ENCODE measurements at places on chromosomes 2 and 18.

- no peak for DNase-seq
Observed at GRCh38 chr2:222892321-222892720, 31.5 kb downstream of the ACSL3 start.

DNA sequence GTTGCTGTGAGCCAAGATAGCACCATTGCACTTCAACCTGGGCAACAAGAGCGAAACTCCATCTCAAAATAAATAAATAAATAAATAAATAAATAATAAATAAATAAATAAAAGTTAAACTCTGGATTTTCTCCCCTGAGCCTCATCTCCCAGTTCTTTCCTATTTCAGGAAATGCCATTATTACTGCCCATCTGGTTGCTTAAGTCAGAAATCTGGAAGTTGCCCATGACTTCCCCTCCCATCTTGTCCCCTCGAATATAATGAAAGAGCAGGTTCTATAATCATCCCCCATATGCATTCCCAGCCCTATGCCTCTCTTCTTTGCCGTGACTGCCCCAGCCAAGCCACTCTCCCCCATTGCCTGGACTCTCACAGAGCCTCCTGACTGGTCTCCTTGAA, 4.2 kb upstream of the PSD4 start:
- no peak for DNase-seq

GRCh38 chr18:63905361-63905760, 2.4 kb upstream of the SERPINB10 start:
- no peak for DNase-seq

DNA sequence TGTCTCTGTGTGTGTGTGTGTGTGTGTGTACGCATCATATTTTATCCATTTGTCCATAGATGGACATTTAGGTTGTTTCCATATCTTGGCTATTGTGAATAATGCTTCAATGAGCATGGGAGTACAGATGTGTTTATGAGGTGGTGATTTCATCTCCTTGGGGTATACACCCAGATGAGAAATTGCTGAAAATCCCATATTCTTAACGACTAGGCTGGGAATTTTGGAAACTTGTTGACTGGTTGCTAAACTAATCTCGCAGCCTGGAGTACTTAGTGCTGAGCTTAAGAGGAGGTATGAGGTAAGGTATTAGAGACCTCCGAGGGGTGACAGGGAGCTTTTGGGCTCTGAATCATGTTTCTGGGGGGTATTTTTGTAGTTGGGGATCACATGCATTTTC, 66.0 kb upstream of the SPRED2 start:
- no peak for DNase-seq

- no peak for DNase-seq
Observed at GRCh38 chr18:73662421-73662820, 485.2 kb downstream of the FBXO15 start.

DNA sequence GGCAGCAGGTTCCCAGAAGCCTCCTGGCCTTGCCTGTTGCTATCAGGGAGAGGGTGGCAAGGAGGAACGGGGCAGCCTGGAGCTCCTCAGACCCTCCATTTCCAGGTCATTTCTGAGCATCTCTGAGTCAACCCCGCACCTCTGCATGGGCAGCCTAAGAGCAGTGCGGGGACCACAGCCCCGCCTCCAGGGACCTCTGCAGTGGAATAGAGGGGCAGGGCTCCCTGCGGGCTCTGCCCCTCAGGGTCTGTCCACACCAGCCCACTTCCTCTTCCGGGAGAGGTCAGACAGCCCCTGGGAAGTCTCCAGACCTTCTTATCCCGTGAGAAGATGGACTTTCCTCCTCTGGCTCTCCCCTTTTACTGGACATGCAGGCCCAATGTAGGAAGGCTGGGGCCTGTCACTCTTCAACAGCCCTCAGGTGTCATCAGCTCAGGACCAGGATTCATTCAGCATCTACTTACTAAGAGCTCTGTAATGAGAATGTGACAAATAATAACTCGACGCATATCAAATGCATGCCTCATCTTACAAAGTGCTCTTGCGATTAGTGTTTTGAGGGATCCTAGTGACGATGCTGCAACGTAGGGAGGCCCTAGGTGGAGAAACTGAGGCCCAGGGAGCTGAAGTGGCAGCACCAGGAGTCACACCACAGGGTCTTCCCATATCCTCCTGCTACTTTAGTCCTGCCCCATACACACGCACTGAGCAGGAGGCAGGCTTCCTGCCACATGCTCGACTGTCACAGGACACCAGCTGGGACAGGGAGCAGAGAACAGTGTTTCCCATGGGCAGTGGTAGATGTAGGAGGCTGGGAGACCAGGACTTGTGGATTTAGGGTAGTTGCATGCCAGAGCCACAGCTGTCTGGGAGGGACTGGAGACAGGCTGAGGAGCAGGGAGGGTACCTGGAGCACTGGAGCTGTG, 28.0 kb downstream of the SH2D6 start:
- no peak for DNase-seq

DNA sequence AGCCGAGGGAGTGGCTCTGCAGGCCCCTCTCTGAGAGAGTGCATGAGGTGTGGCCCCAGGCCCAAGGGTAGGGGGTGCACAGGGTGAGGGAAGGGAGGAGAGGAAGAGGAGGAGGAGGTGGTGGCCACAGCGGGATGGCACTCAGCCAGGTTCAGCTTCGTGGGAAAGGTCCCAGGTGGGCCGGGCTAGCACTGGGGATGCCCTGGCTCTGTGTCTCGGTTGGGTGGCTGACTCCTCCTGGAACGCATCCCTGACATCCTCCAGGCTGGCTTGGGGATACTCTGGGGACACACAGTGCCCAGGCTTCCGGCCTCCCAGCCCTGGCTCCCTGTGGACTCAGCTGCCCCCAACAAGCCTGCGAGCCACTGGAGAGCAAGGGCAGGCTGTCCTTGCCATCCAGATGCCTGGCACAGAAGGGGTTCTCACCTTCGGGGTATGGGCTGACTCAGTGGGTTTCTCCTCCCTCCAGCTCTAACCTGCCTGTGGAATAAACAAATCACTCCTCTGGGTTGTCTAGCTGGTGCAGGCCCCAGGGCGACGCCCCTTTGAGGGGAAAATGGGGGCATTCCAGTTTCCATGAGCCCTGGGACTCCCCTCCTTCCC, 582 bp upstream of the ZAP70 start:
- no peak for DNase-seq

DNA sequence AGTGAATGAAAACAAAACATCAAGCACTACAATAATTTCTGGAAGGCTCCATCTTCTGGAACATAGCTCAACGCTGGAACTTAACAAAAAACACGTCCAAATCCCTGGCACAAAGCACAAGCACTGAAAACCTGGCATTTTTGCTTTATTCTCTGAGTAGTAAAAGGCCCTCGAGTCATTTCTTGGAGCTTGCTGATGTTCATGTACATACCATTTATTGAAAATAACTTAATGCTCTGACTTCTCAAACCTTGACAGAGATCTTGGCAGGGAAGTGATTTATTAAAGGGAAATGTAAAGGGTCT, 76.5 kb upstream of the STK17B start:
- DNase-seq, result no peak

DNA sequence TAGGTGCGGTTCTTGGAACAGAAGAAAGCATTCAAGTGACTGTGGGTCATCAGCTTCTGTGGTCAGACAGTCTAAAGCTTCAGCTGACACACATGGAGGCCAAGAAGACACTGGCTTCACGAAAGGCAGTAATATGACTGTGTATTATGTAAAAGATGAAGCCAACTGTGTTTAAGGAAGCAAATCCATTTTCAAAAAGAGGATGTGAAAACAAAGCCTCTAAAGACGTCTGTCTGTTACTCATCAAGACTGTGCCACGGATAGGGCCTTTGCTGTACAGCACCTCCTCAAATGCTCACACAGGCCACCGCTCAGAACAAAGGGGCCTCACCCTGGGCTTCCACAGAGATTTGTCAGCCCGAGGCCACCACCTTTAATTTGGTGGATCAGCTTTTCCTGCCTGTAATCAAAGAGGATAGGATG, 21.1 kb upstream of the TMEM163 start:
- no peak for DNase-seq

- DNase-seq, result peak; percentile 34
Observed at GRCh38 chr2:31140151-31140550, 1.9 kb upstream of the GALNT14 start.

DNA sequence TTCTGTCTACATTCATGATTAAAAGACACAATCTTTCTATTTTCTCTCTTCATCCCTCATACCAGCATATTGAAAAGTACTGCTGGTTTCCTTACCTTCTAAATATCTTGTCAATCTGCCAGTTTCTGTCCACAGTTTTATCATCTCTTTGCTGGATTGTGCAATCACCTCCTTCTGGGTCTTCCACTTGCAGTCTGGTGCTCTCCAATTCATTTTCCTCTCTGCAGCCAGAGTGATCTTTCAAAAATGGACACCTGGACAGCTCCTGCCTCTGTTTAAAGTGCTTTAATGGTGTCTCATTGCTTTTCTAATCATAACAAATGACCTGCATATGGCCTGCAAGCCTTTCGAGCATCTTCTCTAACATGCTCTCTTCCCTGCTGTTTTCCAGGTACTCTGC, 94.0 kb downstream of the C1QL2 start:
- no peak for DNase-seq

DNA sequence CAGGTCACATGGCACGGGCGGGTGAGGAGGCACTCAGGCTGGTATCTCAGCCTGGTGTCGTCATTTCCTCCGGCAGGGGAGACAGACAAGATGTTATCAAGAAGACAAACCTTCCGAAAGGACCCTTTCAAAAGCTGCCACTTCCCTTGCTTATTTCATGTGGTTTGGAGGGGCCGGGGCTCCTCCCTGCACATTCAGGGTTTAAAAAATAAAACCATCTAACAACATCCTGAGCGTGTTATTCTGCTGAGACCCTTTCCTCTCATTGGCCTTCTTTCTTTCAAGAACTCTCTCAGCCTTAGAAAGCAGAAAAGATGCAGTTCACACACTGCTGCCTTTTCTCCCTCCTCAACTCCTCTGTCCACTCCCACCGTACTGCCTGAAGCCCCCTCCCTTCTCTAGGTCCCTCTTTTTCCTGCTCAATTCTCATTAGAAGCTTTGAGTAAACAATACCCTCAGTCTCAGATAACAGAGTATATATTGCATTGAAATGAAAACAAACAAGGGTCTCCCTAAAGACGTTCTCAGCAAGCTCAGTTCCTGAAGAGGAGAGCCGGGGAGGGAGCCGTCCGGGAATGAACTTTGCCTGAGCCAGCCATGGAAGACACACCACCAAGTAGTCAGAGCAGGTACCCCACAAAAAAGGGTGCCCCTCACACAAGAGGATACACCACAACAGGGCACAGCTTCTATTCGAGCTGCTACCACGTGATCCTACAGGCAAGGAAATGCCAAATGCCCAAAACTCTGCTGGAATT, 9.7 kb downstream of the SMAD7 start:
- DNase-seq, result no peak

DNA sequence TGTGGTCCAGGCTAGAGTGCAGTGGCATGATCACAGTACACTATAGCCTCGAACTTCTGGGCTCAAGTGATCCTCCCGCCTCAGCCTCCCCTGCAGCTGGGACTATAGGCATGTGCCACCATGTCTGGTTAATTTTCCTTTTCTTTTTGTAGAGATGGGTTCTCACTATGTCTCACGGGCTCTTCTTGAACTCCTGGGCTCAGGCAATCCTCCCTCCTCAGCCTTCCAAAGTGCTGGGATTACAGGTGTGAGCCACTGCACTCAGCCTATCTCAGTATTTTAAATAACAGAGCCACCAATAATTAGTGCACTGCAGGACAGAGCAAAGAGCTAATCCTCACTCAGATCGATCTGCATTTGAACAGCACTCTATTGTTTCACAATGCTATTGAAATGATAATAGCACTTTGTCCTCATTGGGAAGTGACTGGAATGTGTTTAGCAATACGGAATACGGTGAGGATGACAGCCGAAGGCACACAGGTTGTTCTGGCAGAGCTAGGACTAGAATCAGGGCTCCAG, 335.9 kb downstream of the DLGAP1 start:
- DNase-seq, result no peak

- peak; percentile 25 for DNase-seq
Observed at GRCh38 chr2:218995972-218996711, 2.9 kb upstream of the CRYBA2 start.

DNA sequence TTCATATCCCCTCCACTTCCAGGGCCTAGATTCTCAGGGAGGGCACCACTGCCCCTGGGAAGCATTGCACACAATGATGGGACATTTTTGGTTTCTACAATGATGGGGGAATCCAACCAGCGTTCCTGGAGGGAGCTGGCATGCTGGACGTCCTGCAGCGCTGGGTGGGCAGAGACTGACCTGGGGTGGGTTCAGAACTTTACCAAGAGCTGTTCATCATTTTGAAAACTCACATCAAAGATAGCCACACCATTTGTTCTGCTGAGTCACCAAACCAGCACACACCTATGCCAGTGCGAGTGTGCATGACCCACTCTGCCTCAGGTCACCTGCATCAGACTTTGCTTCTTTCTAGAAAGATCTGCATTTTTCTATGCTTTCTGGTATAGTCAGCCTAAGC, 14.1 kb upstream of the ARMC9 start:
- no peak for DNase-seq

DNA sequence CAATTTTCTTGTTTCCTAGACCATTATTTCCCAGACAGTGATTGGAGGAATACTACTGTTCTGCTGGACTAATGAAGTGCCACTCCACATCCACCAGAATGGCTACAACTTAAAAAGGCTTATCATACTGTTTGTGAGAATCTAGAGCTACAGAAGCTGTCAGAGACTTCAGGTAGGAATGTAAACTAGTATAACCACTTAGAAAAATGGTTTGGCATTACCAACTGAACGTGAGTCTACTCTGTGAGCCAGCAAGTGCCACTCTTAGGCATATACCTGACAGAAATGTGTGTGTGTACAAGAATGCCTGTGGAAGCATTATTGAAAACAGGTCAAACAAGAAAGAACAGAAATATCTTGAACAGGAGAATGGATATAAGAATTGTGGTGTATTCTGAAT, 4.2 kb upstream of the SCN3A start:
- DNase-seq, result no peak

DNA sequence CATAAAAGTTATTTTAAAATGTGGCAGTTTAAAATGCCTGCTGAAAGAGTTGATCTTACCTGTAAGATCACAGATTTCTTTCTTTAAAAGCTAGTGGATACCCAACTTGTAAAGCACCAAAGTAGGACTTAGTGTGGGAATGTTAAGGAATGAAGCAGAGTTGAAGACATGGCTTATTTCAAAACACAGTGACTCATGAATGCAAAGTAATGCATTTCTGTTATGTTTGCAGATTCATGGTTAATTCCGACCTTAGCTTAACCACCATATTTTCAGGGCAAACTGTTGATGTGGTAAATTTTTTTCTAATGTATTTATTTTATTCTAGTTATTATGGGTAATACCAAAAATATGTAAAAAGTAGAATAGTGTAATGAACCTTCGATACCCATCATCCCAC, 206.8 kb upstream of the FOSL2 start:
- DNase-seq, result peak; percentile 68

DNA sequence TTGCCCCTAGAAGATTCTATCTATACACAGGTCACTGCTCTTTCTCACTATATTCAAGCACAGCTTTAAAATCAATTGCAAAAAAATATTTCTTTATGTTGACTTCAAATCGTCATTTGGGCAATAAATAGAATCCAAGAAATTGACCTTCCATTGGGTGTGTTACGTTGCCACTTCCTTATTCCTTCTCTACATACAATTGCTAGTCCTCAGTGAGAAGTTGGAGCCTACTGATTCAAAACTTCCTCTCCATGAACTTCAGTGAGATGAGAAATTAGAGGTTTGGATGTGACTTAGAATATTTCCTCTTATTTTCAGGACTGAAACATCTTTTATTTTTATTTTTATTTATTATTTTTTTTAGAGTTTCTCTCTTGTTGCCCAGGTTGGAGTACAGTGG, 40.3 kb downstream of the PMAIP1 start:
- no peak for DNase-seq

- no peak for DNase-seq
Observed at GRCh38 chr18:62537042-62537894, 14.4 kb downstream of the ZCCHC2 start.
